GM18507 (cell line): ENCODE measurements at places on chromosomes 2 and 18.

GRCh38 chr2:121189011-121189410 lies 96.0 kb downstream of the TFCP2L1 start:
- no peak for DNase-seq

DNA sequence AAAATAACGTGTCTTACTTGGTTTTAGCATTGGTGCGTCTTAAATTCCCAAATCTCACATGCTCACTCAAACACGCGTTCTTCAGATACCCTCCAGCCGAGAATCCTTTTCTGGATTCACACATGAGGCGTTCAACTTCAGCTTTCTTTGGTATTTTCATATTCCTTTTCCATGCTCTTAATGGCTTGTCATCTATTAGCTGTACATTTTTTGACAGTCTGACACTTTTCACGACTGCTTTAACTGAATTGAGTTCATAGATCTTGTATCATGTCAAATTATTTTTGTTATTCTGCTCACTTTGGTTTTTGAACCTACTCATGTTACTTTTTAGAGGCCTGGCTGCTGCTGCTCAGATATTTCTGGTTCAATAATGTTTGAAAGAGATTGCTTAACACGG lies 59.0 kb downstream of the INPP5D start:
- DNase-seq: no peak

DNA sequence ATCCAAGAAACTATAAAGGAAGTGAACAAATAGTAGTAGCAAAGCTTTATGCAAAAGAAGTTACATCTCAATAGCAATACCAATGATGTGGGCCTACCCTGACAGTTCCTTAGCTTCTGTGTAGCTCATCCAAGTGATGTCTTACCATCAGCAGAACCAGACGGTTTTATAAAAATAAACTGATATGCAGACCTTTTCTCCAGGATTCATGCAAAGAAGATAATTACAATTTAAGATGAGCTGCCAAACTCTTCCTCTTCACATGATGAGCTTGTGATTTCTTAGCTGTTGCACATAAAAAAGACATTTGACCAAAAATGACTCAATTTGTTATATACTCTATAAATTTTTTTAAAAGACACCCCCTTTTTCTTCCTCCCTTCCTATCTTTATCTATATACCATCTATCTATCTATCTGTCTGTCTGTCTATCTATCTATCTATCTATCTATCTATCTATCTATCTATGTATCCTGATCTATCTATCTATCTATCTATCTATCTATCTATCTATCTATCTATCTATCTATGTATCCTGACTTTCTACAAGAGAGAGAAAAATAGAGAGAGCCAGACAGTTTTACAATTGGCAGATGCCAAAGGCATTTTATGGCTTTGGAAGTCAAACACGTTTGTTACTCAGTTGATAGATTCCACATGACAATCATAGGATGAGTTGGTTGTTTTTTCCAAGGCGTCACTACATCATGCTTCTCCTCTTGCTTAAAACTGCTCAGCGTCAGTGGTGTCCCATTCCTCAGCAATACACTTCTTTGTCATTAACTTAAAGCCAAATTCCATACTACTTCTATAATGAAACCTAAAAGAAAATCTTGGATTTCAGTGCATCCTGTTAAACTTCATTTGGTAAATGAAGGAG lies 65.9 kb upstream of the ACTR3 start:
- no peak for DNase-seq

- no peak for DNase-seq
These were observed 124.2 kb downstream of the LPIN1 start for GRCh38 chr2:11870584-11870983.

DNA sequence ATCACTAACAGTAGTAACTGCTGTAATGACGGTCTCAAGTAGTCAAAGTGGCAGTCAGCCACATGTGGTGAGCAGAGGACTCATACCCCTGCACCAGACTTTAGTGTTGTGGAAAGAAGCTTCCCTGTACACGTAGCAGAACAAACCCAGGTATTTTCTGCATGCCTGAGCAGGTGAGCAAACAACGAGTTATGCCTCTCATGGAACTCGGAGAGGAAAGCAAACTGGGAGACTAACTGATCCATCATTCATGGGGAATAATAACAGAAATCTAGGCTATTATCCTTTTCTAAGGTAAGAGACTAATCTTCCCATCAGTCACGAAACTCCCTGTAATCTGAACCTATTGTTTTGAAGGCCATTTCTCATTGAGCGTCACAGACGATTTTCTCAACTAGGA lies 1495.2 kb upstream of the NXPH2 start:
- no peak for DNase-seq
